ENCODE measurements at places on chromosomes 5 and 9.

GRCh38 chr5:176985516-176985915 is 21.1 kb downstream of the UIMC1 start:
- no peak overlapping the region for H3K4me3 ChIP-seq
- no peak overlapping the region for H3K27ac ChIP-seq
- no peak for DNase-seq
- no peaks in the 10 kb centered on the region for H3K4me1 ChIP-seq
- H3K27me3 ChIP-seq, result no peaks in the 10 kb centered on the region
- H3K36me3 ChIP-seq, result peaks cover 2% of the 10 kb centered on the region

GRCh38 chr9:111752455-111752854 is 42.3 kb downstream of the SHOC1 start:
- DNase-seq, result peak; percentile 38
- H3K36me3 ChIP-seq, result no peaks in the 10 kb centered on the region
- no peak overlapping the region for H3K4me3 ChIP-seq
- H3K27me3 ChIP-seq, result no peaks in the 10 kb centered on the region
- H3K4me1 ChIP-seq, result no peaks in the 10 kb centered on the region
- H3K27ac ChIP-seq, result no peak overlapping the region

GRCh38 chr5:6731465-6732237 is 18.4 kb downstream of the TENT4A start:
- no peaks in the 10 kb centered on the region for H3K27me3 ChIP-seq
- H3K36me3 ChIP-seq, result no peaks in the 10 kb centered on the region
- H3K4me3 ChIP-seq, result peak overlapping the region; percentile 37
- DNase-seq, result no peak

DNA sequence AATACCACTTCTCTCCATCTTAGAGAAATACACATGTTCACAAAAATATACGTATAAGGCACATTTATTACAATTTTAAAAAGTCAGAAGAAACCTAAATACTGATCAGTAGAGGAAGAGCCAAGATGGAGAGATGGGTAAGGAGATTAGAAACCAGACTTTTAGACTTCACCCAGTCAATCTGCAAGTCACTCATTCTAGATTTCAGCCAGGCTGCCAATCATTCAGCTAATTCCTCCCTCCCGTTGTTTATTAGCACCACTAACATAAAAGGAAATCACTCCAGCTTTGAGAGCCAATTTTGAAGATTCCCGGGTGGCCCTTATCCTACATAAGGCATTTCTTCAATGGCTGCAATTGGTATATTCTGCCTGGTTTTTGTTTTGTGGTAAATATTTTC is 109.8 kb upstream of the NR5A1 start:
- no peaks in the 10 kb centered on the region for H3K36me3 ChIP-seq
- no peak overlapping the region for H3K27ac ChIP-seq
- H3K4me3 ChIP-seq, result no peak overlapping the region
- H3K27me3 ChIP-seq, result no peaks in the 10 kb centered on the region
- H3K4me1 ChIP-seq, result peaks cover 11% of the 10 kb centered on the region
- DNase-seq, result no peak

- H3K36me3 ChIP-seq, result no peaks in the 10 kb centered on the region
- no peak overlapping the region for H3K4me3 ChIP-seq
- no peak overlapping the region for H3K27ac ChIP-seq
- no peaks in the 10 kb centered on the region for H3K27me3 ChIP-seq
- DNase-seq, result no peak
These were observed 92.8 kb upstream of the LRRTM2 start for GRCh38 chr5:138967791-138968448.

GRCh38 chr5:166428264-166428803 is 1863.1 kb upstream of the WWC1 start:
- H3K27me3 ChIP-seq, result no peaks in the 10 kb centered on the region
- H3K36me3 ChIP-seq, result no peaks in the 10 kb centered on the region
- no peak overlapping the region for H3K4me3 ChIP-seq
- no peaks in the 10 kb centered on the region for H3K4me1 ChIP-seq
- no peak overlapping the region for H3K27ac ChIP-seq
- DNase-seq, result no peak

GRCh38 chr5:153517241-153517611 is 26.8 kb downstream of the GRIA1 start:
- no peak overlapping the region for H3K4me3 ChIP-seq
- H3K36me3 ChIP-seq, result no peaks in the 10 kb centered on the region
- no peak for DNase-seq
- H3K27ac ChIP-seq, result no peak overlapping the region

- no peaks in the 10 kb centered on the region for H3K4me1 ChIP-seq
- no peaks in the 10 kb centered on the region for H3K36me3 ChIP-seq
- no peak for DNase-seq
These were observed 137.4 kb upstream of the PRR16 start for GRCh38 chr5:120326651-120327050.

DNA sequence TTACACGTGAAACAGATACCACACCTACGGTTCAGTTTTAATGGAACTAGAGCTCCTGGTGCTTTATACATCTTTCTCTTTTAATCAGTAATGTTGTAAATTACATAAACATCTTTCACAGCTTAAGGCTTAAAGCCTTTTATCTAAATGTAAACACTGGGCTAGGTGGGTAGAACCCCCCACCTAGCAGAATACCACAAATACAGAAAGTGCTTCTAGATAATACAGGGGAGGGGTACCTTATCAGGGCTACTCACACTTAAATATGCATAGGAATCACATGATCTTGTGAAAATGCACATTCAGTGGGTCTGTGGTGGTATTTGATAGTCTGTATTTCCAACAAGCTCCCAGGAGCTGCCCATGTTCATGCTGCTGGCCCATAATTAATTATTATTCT is 256.4 kb upstream of the TARS1 start:
- no peak for DNase-seq
- H3K4me1 ChIP-seq, result no peaks in the 10 kb centered on the region
- H3K27ac ChIP-seq, result no peak overlapping the region
- no peaks in the 10 kb centered on the region for H3K36me3 ChIP-seq

- DNase-seq, result no peak
- peaks cover 12% of the 10 kb centered on the region for H3K4me1 ChIP-seq
- H3K4me3 ChIP-seq, result peak overlapping the region; percentile 98
- H3K36me3 ChIP-seq, result no peaks in the 10 kb centered on the region
- H3K27ac ChIP-seq, result peak overlapping the region; percentile 88
- H3K27me3 ChIP-seq, result no peaks in the 10 kb centered on the region
These were observed 1.0 kb downstream of the URM1 start for GRCh38 chr9:128372188-128372641.

- peak within 1 kb of the TSS; percentile 74 for H3K27ac ChIP-seq
- H3K4me1 ChIP-seq, result peaks cover 49% of the 10 kb centered on the region
- no peaks in the 10 kb centered on the region for H3K27me3 ChIP-seq
- H3K36me3 ChIP-seq, result peaks cover 2% of the 10 kb centered on the region
- peak within 1 kb of the TSS; percentile 83 for H3K4me3 ChIP-seq
These were observed at the start of gene GSN for GRCh38 chr9:121267689-121268597. GSN (plus strand) TSS chr9:121268162; CDS start chr9:121301972, 33,810 bp downstream.

GRCh38 chr5:150140830-150141229 is 14.8 kb downstream of the PDGFRB start:
- peaks cover 4% of the 10 kb centered on the region for H3K36me3 ChIP-seq
- peak overlapping the region; percentile 99 for H3K27ac ChIP-seq
- H3K27me3 ChIP-seq, result no peaks in the 10 kb centered on the region
- H3K4me1 ChIP-seq, result peaks cover 97% of the 10 kb centered on the region

DNA sequence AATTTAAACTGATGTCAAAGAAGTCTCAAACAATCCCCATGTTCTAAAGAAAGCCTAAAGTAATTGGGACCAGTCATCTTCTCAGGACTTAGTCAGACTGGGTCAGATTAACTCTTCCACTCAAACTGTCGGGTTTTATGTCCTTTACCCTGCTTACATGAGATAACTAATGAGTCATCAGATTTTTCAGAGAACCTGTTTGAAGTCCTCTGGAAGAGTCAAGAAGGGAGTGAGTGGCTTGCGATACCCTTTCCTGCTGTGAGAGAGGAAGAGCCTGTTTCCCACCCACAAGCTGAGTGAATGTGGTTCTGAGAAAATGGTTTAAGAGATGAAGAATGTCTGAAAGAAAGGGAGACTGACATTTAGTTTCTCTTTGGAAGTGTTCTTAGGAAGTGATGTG is 1866.7 kb upstream of the C9orf72 start:
- no peaks in the 10 kb centered on the region for H3K27me3 ChIP-seq
- no peak overlapping the region for H3K4me3 ChIP-seq
- no peaks in the 10 kb centered on the region for H3K36me3 ChIP-seq

DNA sequence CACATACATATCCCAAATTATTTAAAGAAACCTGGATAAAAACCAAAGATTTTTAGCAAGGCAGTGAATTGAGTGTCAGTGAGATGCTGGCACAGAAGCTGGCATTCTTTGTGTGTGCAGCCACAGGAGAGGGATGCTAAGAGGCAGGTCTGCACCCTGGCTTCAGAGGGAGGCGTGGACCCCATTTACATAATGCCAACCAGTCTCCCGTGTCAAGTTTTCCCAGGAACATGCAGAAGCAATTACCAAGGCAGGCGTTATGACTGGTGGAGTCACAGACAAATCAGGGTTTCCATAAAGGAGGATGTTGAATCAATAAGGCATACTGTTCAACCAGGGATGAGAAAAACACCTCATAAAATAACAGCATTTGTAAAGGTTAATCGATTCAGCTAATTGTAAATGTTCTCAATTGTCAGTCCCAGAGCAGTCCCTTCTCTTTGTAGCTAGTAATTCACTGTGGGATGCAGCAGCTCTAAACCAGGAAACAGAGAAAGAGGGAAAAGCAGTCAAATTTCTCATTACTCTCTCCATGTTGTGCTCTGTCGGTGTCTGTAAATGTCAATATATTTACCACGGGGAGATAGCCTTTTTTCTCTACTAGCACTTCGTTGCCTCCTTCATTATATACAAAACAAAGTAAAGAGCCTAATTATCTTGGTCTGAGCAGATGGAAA is 452.4 kb upstream of the GRAMD2B start:
- no peak overlapping the region for H3K27ac ChIP-seq
- no peak for DNase-seq
- no peak overlapping the region for H3K4me3 ChIP-seq
- H3K36me3 ChIP-seq, result no peaks in the 10 kb centered on the region
- H3K4me1 ChIP-seq, result no peaks in the 10 kb centered on the region
